Activated T-helper 1 cell treated with anti-CD3 and anti-CD28 coated beads, Interleukin-2, amount 50 U/mL, for 16 hours (primary cell): ENCODE measurements at places on chromosomes 5 and 9.

DNA sequence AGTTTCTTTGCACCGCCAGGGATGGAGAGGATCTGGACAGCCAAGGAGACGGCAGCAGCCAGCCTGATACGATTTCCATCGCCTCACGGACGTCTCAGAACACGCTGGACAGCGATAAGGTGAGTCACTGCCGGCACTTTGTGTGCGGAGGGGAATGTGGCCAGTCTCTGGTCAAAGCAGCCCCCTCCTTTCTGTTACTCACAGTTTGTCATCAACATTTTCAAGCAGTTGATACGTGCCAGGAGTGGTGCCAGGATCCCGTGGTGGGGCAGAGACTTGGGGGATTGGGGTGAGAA, 175.1 kb upstream of the OTULINL start:
- DNase-seq, result no peak

DNA sequence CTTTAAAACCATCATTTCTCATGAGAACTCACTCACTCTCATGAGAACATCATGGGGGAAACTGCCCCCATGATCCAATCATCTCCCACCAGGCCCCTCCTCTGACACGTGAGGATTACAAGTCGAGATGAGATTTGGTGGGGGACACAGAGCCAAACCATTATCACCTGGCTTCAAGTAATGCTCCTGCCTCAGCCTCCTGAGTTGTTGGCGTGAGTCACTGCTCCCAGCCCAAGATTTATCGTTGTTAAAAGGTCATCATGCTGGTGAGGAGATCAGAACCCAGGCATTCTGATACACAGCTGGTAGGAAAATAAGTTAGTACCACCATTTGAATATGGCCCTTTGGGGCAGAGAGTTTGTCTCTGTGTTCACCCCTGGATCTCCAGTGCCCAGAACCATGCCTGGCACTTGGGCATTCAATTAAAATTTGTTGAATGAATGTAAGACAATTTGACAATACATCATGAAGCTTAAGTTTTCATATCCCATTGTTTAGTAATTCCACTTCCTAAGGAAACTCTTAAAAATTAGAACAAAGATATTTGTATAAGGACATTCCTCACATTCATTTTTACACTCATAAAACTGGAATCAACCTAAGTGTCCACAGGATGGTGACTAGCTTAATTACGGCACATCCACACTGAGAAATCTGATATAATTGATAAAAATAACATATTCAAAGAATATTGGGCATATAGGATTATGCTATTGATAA, 58.0 kb upstream of the COL15A1 start:
- no peak for DNase-seq

- no peak for DNase-seq
These were observed 97.0 kb upstream of the TARS1 start for GRCh38 chr5:33343676-33344327.

GRCh38 chr5:137888466-137888862, 793 bp upstream of the PKD2L2 start:
- no peak for DNase-seq

DNA sequence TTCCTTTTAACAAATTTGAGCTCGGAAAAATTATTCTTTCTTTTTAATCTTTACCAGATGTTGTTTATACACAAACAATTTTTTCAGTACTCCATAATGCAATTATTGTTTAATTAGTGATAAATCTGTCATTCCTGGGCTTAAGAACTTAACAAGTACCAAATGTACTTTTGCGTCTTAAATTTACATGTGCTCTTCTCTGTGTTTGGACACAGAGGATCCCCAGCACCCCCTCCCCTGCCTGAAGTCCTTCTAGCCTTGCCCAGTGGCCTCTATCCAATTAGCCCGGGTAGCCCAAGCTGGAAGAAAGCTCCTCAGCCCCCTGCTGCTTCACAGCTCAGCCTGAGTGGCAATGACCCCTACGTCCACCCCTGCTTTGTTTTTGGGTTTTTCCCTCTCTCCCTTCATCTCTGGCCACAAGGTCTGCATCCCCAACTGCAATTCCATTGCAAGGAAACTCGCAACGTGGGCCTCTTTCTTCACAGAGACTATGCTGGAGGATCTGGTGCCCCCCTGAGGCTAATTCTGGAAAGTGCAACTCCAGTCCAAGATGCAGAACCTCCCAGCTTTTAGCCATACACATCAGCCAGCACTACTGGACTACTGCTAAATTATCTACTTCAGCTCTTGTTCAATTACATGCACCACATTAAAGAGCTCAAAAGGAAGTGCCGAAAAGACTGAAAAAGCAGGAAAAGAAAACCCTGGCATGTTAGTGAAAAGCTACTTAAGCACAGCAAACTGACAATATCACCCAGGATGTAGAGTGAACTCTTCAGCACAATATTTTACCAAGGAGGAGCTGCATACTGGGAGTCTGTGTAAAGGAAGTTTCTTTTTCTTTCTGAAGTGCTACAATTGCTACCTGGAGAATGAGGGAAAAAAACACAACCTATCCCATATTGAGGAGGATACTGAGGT, 186.2 kb downstream of the FANCC start:
- no peak for DNase-seq

DNA sequence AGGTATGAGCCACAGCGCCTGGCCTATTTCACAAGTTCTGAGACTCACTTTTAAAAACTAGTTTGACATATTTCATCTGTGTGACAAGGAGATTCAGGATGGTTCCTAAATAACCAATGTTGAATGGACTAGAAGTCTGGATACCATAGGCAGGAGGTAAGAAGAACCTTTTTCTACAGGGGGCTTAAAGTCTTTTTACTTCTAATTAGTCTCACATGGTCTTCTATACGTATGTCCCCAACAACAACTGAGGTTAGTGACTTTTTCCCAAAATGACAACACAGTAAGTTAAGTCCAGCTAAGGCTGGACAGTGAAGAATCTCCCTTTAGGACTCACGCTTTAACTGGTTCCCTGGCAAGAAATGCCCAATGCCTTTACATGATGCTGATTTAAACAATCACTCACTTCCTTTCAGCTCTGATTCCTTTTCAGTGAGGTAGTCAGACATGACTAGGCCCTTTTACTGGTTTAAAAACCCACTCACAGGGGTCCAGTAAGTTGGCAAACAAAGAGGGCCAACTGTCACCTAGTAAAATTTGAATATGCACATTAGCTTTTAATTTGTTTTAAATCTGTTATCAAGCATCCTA, 12.1 kb upstream of the HAUS6 start:
- no peak for DNase-seq
